HepG2 (cell line): ENCODE measurements at places on chromosomes 1 and 21.

DNA sequence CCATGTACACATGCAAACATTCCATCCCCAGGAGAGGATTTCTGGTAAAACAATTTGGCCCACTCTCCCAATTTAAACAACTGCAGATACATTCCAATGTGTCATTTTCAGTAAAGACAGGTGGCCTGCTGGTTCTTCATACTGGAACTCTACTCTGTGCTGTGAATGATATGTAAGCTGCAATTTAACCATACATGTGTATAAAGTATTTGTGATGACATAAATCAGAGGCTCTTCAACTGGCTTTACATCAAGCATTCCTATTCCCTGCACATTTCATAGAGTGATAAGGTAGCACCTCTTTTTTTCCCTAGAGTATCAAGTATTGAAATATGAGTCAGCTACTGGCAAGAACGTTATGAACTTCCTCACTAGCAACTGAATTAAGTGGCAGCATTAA is 649.5 kb upstream of the ADGRL2 start:
- DNase-seq, result no peak

DNA sequence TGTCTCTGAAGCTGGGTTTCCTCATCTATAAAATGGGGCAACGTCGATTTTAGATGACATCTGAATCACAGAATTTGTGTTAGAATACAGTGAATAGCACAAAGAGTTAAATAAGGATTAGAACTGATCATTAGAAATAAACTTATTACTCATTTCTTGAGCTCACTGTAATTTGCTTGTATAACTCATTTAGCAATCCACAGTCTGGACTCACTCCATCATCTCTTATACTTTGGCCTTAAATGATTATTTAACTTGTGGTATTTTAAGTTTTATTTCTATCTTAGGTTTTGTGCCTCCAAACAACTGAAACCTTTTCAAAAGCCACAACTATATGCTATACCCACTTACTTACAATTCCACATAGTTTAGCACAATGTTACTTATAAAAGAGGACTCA is 128.0 kb downstream of the CDC42BPA start:
- no peak for DNase-seq

DNA sequence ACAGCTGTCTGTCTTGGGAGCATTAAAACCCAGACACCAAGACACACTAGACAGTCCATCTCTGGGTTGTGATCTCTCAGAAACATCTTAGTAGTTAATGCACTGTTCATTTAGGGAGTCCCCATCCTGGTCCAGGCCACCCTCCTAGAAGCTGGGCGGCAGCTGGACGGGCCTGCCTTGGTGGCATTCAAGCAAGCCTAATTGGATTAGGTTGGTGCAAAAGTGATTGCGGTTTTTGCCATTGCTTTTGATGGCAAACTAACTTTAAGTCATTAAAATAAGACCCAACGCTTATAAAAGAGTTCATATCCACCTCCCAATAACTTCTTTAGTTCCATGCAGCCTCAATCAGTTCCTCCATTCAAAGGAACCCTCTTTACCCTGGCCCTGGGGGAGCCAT is 21.7 kb downstream of the ATP5PO start:
- no peak for DNase-seq

DNA sequence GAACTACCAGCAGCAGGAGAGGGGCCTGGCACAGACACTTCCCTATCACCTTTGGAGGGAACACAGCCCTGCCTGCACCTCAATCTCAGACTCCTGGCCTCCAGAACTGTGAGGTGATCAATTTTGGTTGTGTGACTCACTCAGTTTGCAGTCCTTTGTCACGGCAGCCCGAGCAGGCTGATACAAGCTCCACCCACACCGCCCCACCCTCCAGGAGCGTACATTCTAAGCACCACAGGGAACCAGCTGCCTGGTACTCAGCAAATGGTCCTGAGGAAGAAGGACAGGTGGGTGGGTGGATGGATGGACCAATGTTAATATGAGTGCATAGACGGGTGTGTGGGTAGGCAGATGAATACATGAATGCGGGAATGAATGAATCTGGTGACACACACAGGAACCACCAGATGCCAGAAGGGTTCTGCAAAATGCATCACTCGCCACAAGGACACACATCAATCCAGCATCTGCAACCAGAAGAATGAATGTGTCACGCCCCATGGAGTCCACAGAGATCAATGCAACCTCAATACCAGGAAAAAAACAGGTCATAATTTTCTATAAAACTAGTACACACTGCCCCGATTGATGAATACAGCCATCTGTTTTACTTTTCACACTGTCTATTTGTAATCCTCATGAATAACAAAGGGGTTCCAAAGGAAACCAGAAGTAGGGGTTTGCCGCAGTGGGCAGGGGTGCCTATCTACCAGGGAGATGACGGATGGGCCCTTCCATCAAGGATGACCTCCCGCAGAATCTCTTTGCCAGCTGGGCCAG is 284.5 kb downstream of the NPHP4 start:
- DNase-seq, result no peak

DNA sequence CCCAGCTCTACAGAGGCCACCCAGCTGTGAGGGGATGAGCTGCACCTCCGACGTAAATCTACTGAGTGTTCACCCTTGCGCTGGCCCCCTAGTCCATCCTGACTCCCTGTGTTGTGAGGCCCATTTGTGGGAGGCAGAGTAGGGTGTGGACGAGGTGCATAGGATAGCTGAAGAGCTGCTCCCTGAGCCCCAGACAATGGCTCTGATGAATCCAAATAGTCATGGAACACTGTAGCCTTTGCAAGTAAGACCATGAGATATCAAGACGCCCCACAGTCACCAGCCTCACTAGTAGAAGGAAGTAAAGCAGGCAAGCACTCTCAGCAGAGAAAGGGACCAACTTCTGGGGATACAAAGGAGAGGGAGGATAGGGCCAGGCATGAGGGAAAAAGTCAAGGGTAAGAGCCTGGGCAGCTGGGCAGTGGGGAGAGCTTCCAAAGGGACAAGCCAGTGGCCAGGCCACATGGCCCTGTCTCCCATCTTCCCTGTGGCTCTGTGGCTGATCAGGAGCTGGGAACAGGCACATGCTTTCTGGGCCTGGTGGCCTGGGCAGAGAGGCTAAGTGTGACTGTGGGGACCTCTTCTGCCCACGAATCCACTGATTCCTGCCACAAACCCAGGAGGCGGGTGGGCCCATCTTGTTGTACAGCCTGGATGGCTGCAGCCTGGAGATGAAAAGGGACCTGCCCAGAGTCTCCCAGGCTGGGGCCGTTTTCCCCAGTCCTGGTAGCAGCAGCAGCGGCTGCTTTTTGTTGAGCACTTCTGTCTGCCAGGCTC is 55.5 kb upstream of the EPS8L3 start:
- no peak for DNase-seq

DNA sequence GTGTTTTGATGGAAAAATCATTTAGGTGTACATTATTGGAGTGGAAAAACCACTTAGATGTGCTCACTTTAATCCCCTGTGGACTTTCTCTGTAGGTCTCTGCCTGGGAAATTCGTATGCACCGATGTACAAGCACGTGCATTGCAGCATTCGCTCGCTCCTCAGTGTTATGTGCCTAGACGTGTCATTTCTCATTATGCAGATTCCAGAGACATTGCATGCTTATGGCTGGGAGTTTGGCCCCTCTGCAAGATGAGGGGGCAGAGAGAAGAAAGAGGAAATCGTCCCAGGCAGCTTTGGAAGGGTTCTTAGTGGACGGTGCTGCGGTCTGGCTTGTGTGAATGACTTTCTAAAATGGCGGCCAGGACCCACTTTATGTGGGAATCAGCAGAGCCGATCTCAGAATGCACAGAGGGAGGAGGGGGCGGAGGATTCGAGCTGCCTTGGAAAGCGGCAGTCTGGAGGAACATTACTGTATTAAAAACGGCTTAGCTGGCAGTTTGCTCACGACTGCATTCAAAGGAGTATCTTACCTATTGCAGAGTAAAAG is 2.3 kb downstream of the SPEN start:
- DNase-seq, result peak; percentile 65

DNA sequence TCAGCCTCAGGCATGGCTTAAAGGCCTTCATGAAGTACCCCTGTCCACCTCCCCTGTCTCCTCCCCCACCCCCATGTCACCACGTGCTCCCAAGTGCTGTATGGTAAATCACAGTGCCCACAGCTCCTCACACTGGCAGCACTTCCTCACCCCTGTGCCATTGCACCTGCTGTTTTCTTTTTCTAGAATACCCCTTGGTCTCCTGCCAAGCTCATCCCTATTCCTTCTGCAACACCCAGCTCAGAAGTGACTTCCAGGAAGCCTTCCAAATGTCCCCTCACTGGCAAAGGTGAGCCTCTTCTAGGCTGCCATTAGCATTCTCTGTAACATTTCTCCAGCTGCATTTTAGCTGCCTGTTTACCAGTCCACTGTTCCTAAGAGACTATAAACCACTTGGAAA is 9.4 kb downstream of the AKNAD1 start:
- no peak for DNase-seq

DNA sequence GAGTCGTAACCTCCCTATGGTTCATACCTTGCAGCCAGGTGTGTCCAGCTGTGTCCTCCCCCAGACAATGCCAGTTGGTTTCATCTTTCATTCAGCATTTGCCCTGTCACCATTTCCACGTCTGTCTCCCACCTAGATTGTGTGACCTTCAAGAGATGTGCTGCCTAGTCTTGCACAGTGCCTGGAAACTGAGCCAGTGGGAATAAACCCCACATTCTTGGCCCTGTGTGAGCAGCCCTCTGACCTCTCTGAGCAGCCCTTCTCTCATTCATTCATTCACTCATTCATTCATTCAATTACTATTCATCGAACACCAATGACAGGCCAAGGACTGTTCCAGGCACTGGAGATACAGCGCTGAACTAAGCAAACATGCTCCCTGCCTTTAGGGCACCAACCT is 115.7 kb downstream of the GRIK3 start:
- no peak for DNase-seq

DNA sequence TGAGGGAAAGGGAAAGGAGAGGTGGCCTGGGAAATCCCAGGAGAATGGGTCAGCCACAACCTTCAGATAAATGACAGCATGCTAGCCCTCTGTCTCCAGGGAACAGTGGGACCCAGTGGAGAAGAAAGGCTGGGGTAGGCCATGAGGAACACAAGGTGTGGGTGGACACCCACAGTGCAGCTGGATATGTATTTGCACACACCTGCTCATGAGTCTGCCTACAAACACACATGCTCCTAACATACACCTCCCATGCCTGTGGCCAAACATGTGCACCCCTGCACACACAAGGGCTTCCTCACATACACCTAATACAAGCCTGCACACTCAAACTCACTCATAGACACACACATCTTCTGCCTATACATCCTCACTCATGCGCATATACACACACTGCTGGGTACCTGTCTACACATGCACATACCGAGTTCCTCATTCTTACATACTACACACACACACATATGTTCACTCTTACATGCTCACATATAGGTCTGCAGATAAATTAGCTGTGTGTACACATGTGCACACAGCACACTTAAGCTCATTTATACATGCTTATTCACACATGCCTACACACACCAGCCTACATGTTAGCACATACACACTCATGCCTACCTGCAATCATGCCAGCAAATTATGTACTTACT is 3.6 kb downstream of the C1orf216 start:
- DNase-seq, result no peak

DNA sequence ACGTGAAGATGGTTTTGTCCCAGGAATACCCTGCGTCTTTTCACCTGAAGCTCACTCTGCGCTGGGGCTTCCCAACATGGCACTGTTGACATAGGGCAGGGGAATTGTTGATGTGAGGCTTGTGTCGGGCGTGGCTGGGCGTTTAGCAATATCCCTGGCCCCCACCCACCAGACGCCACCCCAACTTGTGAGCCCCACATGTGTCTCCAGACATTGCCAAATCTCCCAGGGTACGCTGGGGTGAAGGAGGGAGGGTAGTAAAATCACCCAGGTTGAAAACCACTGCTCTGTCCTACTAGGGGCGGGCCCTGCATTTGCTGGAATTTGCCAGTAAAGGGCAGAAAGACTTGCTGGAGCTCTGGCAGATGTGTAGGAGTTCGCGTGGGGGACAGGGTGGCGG is 36.0 kb downstream of the SPSB1 start:
- no peak for DNase-seq

DNA sequence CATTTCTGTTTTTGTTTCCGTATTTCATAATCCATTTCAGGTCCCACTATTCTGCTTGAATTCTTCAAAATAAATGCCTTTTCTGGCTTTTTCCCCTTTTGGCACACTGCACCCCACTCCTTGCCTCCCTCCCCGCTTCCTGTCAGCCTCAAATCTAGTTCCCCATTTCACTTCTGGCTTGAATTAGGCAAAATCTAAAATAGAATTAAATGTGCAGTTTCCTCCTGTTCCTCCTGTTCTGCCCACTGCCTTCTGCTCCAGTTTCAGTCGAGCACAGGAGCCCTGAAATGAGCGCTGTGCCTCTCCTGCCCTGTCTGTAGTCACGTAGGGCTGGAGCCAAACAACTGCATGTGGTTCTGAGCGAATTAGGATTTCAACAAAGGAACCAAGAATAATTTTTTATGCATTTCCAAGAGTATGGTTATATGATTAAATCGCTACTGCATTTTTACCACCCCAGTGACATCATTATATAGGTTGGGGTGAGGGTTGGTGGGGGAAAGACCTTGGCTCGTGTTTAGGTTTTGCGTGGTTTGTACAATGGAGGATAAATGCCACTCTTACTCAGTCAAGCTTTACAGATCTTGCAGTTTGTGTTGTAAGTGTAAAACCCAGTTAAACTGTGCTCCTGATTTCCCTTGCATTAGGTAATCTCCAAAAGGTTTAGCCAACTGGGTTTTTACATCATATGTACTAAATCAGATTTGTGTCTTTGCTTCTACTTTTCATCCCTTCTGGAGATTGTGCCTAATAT is 114.9 kb downstream of the VPS13D start:
- DNase-seq, result no peak

- DNase-seq, result no peak
Observed at GRCh38 chr1:29933067-29933466, 696.7 kb downstream of the PTPRU start.
